ENCODE measurements at places on chromosomes 2 and 18. TPM values are rescaled to one million over a fixed set of nuclear protein-coding genes. Genes with fewer than 3 reads are reported as not detected.

The MLPH gene
- 0.26 TPM for total RNA-seq

The ITGA4 gene
- 7.0 TPM for total RNA-seq

The REG1B gene
- not detected for total RNA-seq

The SPAG16 gene
- total RNA-seq = 13.1 TPM

The CPLX4 gene
- total RNA-seq = not detected

The FEV gene
- total RNA-seq = 12.6 TPM

The TWIST2 gene
- total RNA-seq = not detected

The ZAP70 gene
- not detected for total RNA-seq

The KIAA2012 gene
- total RNA-seq = 0.13 TPM

The MPP4 gene
- 1.6 TPM for total RNA-seq

The INHA gene
- total RNA-seq = not detected

The SFT2D3 gene
- 7.6 TPM for total RNA-seq

The AQP4 gene
- not detected for total RNA-seq

The MERTK gene
- 18.4 TPM for total RNA-seq

The SELENOI gene
- total RNA-seq = 62.7 TPM

The CCDC148 gene
- 0.92 TPM for total RNA-seq

The DGKD gene
- total RNA-seq = 128 TPM

The INPP1 gene
- 3.2 TPM for total RNA-seq

The PTPN18 gene
- 6.2 TPM for total RNA-seq

The CFAP53 gene
- total RNA-seq = 0.22 TPM

The TMEM185B gene
- 34.5 TPM for total RNA-seq

The GLI2 gene
- total RNA-seq = 10.4 TPM

The IWS1 gene
- total RNA-seq = 67.2 TPM

The GPR17 gene
- total RNA-seq = 0.28 TPM

The ZSWIM2 gene
- not detected for total RNA-seq

The PPIG gene
- total RNA-seq = 69.1 TPM

The CHRNG gene
- total RNA-seq = not detected

The CHMP3 gene
- total RNA-seq = 89.0 TPM

The BMP10 gene
- total RNA-seq = not detected

The FRZB gene
- 3.6 TPM for total RNA-seq

The UPP2 gene
- not detected for total RNA-seq

The LNPK gene
- 46.6 TPM for total RNA-seq

The SCN9A gene
- 4.2 TPM for total RNA-seq
